ENCODE measurements at places on chromosomes 6 and 20.

DNA sequence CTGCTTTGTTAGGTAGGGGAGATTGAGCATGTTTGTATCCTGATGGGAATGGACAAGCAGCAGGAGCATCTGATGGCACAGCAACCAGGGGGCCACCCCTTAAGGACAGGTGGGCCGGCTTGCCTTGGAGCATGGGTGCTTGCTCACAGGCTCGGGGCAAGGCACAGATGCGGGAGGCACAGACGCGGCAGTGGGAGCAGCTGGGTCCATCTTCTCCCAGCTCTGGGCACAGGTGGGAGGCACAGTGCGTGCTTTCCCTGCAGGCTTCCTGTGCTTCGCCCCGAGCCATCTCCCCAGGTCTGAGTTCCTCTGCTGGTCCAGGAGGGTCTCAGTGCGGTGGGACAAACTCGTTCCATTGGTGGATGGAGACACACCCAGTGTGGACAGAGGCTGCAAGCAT lies 73.6 kb upstream of the BHLHE23 start:
- DNase-seq: no peak

DNA sequence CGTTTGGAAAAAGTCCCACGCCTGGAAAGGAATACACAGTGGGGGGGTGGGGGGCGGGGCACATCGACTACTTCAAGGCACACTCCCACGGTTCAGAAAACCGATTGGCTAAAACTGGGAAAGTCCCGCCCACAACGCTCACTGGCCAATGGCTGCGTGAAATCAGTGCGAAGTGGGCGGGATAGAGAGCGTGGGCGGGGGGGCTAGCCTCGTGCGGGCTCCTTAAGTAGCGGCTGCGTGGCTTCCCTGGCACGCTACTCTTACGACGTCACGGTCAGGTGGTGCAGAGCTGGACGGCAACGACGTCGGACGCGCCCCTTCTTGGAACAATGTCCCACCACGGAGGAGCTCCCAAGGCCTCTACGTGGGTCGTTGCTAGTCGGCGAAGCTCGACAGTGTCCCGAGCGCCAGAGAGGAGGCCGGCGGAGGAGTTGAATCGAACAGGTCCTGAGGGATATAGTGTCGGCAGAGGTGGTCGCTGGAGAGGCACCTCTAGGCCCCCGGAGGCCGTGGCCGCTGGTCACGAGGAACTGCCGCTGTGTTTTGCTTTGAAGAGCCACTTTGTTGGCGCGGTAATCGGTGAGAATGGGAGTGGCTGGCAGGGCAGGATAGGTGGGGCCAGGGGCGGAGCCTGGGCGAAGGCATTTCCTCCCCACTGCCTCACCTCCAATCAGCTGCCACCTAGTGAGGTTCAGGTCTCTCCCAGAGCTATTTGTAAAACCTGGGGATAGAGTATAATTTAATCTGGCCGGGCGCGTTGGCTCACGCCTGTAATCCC lies at the start of gene DDX43:
Gene DDX43, plus strand, starts transcription at position 252 of the 778 bp plus-strand sequence. Its CDS starts 78 bp downstream, at position 330.
- peak; percentile 44 for DNase-seq

DNA sequence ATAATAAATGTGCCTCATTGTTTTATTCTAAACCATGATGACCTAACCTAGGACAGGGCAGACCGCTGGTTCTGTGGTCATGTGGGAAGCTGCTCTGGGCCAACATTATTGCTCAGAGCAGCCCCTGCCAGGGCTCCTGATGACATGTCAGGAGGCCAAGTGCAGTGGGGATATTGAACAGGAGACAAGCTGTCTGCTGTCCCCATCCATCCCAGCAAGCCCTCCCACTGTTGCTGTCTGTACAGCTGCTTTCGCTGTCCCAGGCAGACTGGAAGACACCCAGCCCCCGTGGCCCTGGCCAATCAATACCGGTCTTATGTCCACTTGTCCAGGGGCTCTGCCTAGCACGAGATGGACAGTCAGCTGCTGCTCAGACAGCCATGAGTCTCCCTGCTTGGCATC lies 43.2 kb upstream of the FNDC1 start:
- DNase-seq: peak; percentile 71

DNA sequence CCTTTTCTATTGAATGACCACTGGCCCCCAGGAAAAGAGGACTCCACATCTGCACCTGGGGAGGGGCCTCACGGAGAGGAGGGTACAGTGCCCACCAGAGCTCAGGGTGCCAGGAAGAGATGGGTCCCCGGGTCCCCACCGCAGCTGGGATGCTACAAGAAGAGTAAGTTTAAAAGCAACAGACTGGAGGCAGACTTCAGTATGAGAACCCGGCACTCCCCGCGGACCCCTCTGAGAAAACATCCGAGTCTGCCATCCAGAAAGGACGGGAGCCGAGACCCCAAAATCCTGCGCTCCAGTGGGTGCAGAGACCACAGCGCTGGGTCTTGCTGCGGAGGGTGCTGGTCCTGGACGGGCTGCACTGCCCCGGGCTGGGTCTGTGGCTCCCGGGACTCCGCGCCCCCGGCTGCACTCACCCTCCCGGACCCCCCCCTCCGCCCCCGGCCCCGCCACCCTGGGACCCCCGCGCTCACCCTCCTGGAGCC lies 350 bp downstream of the HELZ2 start:
- no peak for DNase-seq

- DNase-seq: no peak
These were observed 183.7 kb downstream of the MBOAT1 start for GRCh38 chr6:20028562-20028961.

- no peak for DNase-seq
These were observed 1.1 kb downstream of the VGLL2 start for GRCh38 chr6:117266257-117267053.

GRCh38 chr20:58129721-58130151 lies 98.7 kb downstream of the ANKRD60 start:
- DNase-seq: peak; percentile 70

GRCh38 chr20:3218307-3218988 lies 9.2 kb downstream of the ITPA start:
- peak; percentile 56 for DNase-seq

GRCh38 chr20:35661053-35661452 lies 3.6 kb downstream of the CPNE1 start:
- DNase-seq: no peak

DNA sequence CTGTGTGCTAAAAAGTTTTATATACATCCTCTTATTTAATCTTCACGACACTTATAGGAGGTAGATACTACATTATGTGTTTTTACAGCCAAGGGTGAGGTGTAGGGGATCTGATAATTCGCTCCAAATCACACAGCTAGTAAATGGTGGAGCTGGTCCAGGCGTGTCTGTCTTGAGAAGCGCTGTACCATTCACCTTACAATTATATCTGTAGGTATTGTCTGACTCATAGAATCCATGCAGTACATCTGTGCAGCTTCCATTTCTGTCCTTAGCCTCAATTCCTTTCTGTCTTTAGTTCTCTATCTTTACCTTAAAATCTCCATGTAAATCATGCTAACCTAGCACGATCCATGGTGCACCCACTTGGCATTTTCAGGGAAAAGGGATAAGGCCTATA lies 120.7 kb downstream of the CARMIL1 start:
- no peak for DNase-seq

GRCh38 chr6:117206522-117206921 lies 58.8 kb upstream of the VGLL2 start:
- DNase-seq: no peak

- no peak for DNase-seq
These were observed 136.0 kb upstream of the TOP1 start for GRCh38 chr20:40892642-40893041.

DNA sequence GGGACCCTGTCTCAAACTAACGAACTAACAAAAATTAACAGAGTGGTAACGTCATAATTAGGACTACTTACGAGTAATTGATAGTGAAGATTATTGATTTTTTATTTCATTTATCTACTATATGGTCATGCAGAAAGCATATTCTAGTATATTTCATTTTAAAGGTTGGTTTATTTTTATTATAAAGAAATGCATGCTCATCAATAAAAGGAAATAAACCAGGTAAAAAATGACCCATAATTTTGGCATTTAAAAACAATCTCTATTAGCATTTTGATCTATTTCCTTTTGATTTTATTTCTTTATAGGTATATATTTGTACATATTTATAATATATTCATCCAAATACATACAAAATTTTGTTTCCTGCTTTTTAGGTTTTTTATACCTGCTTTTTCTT lies 401.4 kb upstream of the ID4 start:
- no peak for DNase-seq

DNA sequence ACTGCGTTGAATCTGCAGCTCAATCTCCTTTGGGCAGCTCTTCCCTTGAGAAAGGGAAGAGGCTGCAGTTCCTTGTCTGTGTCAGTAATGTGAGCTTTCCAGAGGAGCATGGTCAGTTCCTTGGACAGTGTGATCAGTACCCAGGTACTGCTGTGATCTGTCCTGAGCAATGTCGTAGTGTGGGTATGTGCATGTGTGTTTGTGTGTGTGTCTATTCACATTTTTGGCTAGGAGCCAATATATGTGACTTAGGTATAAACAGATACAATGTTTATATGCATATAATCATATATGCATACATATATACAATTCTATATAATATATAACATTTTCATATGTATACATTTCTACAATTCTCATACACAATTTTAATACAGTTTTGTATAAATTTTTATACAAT lies 85.4 kb upstream of the OLIG3 start:
- no peak for DNase-seq

DNA sequence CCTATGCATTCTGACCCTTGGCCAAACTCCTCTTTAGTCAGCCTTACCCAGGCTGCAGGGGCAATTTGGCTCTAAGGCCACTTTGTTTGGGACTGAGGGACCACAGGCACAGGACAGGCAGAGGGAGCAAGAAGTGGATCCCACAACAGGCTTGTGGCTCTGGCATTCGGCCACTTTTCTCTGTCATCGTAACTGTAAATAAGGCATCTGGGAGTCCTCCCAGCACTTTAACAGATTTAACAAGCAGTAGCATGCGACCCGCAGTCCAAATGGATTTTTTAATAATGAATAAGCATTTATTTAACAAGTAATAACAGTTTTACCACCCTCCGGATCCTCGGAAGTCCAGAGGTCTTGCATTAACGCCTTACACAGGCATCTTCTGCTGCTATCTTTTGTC lies 16.1 kb upstream of the CDH22 start:
- DNase-seq: no peak

DNA sequence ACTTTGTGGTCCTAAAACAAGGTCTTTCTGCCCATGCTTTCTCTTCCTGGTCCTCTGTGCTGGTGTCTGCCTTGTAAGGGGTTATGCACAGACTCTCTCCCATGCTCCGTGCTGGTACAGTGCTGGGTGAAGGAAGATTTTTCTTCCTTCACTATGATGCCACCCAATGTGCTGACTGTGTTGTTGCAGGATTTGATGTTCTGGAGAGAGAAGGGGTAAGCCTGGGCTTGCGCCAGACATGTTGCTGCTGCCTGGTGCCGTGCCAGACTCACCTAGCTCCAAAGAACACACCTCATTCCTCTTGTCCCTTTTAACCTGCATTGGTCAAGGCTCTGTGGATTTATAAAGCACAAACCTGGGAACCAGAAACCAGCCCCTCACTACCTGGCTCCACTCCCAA lies 28.4 kb upstream of the ARMH2 start:
- DNase-seq: no peak

- DNase-seq: no peak
These were observed 60.4 kb upstream of the ARMH2 start for GRCh38 chr6:24859132-24859531.

DNA sequence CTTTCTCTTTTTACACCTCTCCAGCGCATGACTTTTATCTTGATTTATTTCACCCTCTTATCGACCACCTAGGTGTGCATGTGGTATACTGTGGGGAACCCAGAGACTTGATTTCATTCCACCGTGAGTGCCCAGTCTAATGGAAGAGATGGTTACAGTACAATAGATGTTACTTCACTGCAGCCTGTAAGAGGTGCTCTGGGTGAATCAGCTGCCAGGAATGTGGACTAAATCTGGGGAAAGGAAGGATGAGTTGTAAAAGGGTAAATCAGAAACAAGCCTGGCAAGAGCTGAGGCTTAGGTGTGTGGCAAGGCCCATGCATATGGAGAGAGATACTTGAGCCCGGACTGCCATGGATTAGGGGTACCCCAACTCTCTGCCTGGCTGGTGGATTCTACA lies 7.4 kb downstream of the STK35 start:
- DNase-seq: no peak

- DNase-seq: no peak
These were observed 20.0 kb downstream of the SPAG4 start for GRCh38 chr20:35635652-35636051.

- DNase-seq: no peak
These were observed 219.8 kb upstream of the AGPAT4 start for GRCh38 chr6:161493576-161494118.

GRCh38 chr6:3451498-3451897 lies 5.4 kb downstream of the SLC22A23 start:
- DNase-seq: no peak

DNA sequence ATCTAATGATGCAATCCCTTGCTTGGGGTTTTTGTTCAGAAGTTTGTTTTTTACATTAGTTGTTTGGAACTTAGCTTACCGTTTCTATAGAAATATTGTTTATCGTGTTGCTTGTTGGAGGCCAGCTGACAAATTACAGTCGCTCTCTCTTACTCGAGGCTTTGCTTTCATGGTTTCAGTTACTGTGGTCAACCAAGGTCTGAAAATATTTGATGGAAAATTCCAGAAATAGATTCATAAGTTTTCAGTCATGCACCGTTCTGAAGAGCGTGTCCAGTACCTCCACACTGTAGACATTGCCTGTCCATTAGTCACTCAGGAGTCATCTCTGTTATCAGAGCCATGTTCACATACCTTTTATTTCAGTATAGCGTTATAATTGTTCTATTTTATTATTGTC lies 47.9 kb downstream of the DEK start:
- no peak for DNase-seq

- DNase-seq: peak; percentile 51
These were observed 65.2 kb downstream of the STX11 start for GRCh38 chr6:144215402-144215931.

DNA sequence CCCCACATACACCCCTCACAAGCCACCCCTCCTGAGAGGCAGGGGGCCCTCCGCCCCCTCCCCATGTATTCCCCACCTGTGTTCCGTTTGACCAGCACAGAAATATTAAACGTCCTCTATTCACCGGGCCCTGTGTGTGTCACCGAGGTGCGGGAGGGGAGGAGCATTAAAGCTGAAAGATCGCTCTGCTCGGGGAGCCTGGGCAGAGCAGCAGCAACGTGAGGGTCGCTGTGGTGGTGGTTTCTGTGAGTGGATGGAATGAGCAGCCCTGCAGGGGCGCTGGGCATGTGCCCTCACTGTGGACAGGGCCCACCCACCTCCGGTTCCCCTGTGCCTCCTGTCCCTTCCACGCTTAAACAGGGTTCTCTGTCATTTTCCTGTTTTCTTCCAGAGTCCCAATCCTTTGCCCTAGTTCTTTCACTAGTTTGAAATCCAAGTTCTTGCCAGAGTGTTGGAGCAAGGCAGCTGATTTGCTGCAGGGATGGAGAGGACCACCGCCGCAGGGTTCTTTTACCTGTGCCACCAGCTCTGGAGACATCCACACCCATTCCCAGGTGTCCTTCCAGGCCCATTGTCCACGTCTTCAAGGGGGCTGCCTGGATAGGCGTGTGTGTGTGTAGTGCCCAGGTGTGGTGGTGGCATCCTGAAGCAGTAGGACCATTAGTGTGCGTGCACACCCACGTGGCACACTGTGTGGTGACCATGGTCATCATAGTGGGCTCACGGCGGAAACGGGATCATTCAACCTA lies 37.6 kb upstream of the MDFI start:
- DNase-seq: peak; percentile 21

Data from femur (tissue), 1 donor.